ENCODE measurements at places on chromosomes 5 and 9.

DNA sequence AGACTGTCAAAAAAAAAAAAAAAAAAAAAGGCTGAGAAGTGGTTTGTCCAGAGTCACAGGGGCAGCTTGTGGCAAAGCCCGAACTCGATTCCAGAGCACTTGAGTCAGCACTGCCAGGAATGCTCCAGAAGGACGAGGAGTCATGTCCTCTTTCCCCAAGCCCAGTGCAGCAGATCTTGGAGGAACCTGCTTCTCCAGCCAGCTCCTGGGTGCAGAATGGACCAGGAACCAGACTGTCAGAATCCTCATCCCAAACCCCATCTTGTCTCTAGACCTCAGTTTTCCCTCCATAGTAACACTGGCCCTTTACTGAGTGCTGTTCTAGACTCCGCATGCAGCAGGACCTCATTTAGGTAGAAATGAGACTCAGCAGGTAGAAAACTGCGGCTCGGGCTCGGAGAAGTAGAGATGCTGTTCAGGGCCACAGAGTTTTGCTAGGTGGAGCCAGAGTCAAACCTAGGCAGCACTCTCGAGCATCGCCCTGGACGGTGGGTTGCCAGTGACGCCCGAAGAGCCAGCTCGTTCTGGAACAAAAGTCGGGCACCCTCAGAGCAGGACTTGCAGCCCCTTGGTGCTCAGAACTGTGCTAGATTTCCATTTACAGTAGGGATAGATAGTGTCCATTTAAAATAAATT is 15.4 kb downstream of the CD74 start:
- DNase-seq = no peak

DNA sequence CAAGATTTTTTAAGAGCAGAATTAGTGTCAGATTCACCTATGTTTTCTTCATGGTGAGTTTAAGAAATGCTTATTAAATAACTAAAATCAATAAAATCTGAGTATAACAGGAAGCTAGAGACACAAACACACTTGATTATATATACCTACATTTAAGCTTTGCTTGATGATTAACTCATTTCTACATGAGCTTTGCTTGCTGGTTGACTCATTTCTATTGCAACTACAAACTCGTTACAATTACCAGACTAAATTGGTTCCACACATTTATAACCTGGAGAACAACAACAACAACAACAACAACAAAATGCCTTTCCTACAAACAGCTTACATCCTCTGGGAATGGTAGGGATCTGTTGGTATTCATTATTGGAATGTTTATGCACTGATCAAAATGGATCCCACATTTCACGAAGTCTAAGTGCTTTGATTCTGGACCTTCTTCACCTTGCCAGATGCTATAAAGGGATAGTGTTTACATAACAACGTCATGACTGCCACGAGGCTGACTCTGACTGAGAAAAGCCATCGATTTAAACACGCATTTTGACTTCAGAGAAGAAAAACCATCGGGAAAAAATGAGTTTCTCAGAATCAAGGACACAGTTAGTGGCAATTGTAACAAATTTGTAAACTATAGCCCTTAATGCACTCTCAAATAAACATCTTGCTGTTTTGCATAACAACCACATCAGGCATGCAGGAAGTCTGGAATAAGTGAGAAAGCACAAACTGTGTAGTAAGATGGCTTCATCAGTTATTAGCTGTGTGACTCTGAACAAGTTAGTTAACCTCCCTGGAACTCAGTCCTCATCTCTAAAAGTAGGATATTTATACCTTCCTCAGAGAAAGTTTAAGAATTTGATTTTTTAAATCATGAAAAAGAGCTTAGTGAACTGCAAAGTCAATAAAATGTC is 49.8 kb downstream of the RASEF start:
- DNase-seq = no peak

GRCh38 chr5:138032572-138033385 is at the start of gene FAM13B:
TSS of gene FAM13B (minus strand) at chr5:138033079. CDS start at chr5:138019111, 13,968 bp downstream.
- peak; percentile 30 for DNase-seq

DNA sequence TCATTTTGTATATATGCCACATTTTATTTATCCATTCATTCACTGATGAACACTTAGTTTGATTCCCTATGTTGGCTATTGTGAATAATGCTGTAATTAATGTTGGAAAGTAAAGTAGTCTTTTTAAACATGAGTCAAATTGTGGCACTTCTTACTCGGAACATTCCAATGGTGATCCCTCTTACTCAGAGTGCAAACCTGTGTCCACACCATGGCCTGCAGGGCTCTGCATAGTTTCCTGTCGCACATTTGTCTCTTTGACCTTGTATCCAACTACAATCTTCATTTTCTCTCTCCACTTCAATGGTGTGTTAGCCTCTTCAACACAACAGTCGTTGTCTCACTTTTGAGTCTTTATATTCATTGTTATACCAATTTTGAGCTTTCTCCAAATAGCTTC is 98.1 kb upstream of the PAPPA start:
- DNase-seq = no peak

GRCh38 chr5:123285122-123286023 is 137.8 kb downstream of the CEP120 start:
- peak; percentile 20 for DNase-seq

DNA sequence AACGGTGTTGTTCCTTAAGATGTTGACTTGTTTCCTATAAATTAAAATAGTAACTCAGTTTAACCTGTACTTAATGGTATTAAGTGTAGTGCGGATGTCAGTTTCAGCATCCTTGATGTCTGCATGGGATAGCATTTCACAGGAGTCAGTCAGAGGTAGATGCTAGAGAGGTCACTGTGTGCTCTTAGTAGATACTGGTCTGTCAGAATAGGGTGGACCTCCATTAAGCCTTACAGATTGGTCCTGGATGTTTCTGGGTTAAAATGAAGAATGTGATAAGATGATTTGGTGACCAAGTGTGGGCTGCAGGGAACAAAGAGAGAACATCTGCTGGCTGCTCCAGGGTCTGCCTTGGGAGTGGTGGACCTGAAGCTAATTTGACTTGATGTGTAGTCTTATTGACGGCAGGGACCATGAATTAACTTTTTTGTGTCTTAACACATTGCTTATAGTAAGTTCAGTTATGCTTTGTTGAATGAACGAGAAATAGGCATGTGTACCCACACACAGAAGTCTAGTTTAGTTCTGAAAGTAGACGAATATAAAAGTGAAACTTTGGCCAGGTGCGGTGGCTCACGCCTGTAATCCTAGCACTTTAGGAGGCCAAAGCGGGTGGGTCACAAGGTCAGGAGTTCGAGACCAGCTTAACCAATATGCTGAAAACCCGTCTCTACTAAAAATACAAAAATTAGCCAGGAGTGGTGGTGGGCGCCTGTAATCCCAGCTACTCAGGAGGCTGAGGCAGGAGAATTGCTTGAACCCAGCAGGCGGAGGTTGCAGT is 12.5 kb downstream of the RAB24 start:
- no peak for DNase-seq

DNA sequence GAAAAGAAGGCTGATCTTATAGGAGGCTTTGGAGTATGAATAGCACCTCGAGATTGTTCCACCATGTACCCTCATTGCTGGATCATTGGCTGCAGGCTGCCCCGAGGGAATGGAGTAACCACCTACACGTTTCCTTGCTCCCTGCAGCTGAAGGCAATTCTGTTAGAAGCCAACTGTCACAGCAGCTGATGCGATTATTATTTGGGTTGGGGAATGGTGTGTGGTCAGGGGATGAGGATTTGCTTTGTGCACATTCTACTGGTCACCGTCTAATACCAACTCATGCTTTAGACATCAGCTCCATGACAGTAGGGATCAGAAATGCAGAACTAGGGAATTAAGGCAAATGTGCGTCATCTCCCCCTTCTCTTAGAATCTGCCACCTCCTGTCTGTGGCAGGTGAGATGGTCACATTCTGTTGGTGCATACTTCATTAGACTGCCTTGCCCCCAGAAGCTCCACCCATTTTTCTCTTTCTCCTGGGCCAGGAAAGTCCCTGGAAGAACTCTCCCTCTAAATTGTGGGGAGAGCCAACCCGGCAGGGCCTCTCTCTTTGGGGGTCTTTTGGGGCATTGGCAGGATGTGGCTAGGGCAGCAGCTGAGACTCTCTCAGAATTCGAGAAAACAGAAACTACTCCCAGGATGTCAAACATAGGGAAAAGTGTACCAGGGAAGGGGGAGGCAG is 32.8 kb downstream of the NEUROG1 start:
- no peak for DNase-seq

DNA sequence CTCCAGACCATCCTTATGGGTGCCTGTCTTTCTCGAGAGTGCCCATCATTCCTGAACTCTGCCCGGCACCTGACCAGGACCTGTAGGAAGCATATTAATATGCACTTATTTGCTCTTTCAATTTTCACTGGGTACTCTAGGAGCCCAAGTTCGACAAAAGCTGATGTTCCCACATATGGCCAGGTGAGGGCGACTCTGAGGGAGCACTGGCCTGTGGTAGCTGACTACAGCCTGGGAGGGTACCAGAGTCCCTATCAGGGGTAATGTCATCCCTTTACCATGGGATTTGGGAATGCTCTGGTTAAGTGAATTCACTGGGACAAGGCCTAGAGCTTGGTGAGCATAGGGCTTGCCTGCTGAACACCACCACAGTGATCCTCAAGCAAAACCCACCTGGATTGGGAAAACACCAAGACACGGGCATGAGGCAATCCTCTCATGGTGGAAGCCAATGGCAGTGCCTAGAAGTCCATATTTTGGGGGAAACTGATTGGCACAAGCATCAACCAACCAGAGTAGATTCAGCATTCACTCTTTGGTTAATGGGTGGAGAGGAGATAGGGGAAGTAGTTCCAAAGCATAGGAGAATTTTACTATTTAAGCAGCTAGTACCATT is 112.2 kb downstream of the MTX3 start:
- no peak for DNase-seq

GRCh38 chr5:401146-402034 is 41.6 kb upstream of the EXOC3 start:
- no peak for DNase-seq

- no peak for DNase-seq
Observed at GRCh38 chr5:100444961-100445360, 90.2 kb upstream of the FAM174A start.

GRCh38 chr5:157300564-157300963 is 34.6 kb downstream of the CYFIP2 start:
- no peak for DNase-seq

GRCh38 chr5:42614509-42614908 is 142.1 kb upstream of the CCDC152 start:
- DNase-seq = peak; percentile 25

DNA sequence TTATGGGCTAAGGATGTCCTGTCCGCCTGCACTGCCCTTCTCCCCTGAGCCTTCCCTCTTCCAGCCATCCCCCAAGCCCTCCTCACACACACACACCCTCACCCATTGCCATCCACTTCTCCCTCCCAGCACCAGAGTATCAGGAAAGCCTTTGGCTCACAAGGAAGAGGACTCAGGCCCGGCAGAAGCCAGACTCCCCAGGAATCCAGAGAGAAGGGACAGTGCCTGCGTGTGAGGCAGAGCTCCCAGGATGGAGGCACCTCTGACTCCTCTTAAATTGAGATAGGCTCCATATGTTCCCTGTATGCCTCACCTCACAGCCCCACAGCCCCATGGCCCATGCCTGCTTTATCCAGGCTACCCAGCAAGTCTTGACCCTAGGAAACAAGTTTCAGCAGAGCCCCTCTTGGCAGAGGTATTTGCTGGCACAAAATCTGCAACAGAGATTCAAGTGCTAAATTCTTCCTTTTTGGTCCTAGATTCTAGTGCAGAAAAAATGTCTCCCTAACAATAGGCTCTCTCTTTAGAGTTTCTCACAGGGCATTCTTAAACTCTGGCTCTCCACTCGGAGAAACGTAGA is 761 bp downstream of the IL17B start:
- no peak for DNase-seq

DNA sequence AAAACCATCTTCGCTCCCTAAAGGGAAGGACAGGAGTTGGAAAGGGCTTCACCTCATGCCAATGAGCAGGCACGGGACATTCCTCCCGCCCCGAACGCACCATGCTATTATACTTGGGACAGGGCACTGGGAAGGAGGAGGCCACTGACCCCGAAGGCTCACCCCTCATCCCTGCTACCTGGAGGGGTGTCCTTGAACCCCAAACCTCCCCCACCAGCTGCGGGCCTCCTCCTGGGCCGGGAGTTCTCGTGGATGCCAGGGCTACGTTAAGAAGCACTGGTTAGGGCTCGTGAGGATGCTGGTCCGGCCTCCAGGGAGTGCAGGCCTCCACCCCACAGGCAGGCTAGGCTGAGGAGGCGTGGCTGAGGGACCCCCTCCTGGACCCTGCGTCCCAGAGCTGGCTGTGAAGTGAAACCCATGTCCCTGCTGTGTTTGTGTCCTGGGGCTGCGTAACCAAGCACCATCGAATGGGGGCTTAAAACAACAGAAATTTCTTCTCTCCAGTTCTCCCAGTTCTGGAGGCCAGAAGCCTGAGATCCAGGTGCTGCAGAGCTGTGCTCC is 111.0 kb upstream of the SARDH start:
- no peak for DNase-seq

- DNase-seq = peak; percentile 32
Observed at GRCh38 chr9:34603610-34604231, 8.2 kb downstream of the RPP25L start.

DNA sequence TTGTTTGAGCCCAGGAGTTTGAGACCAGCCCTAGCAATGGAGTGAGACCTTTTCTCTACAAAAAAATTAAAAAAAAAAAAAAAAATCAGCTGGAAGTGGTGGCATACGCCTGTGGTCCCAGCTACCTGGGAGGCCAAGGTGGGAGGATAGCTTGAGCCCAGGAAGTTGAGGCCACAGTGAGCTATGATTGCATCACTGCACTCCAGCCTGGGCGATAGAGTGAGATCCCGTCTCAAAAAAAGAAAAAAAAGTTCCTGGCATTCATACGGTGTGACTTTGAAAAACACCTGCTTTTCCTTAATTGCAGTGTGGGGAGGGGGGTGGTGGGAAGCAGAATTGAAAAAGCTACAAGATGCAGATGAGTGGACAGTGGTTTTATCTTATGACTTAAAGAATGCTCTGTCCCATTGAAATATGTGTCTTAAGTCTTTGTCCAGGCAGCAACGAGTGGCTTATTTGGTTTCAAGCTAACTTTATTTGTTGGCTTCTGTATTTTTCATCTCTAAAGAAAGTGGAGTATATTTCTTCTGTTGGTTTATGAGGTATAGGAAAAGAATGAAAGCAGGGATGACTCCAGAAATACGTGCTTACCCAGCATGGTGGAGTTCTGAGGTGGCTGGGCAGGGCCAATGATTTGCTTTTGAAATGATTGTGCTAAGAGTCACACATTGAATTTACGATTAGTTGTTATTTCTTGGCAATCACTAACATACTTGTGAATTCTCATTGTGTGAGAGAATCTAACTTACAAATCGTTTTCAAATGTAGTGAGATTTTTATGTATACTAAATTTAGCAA is 27.8 kb downstream of the ROPN1L start:
- DNase-seq = peak; percentile 92

- no peak for DNase-seq
Observed at GRCh38 chr9:93960971-93961841, 6.1 kb upstream of the BARX1 start.

- no peak for DNase-seq
Observed at GRCh38 chr9:93871286-93871685, 83.9 kb downstream of the BARX1 start.

Measured in fibroblast of skin of left quadriceps (primary cell).